GM12878 (cell line): ENCODE measurements at places on chromosomes 4 and X. TPM values are rescaled to one million over a fixed set of nuclear protein-coding genes. Genes with fewer than 3 reads are reported as not detected.

The XAGE1A gene
- total RNA-seq: not detected in 2 replicates

DNA sequence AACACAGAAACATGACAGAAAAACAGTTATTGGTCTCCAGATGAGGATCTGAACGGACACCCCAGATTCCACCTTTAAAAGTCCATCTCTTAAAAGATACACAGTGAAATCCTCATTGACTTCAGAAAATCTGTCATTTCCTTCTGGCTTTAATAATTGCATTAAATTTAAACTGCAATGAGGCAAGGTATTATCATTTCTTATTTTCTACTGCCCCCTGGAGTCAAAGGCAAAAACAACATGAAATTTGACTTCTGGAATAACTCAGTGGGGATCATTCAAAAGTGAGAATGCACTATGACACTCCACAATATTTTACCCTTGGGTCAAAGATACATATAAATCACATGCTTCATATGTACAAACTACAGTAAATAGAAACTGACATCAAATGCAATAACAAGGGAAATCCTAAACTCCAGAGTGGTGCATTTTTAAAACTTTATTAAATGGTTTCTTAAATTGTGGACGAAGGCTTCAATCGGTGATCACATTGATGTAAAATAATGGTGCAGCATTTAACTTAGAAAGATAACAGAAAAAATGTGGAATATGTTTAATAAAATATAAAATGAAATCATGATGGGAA, 56.4 kb upstream of the SPANXN1 start:
- H3K27me3 ChIP-seq: no peaks in the 10 kb centered on the region
- H3K4me1 ChIP-seq: no peaks in the 10 kb centered on the region
- no peak overlapping the region for H3K4me3 ChIP-seq
- DNase-seq: no peak

DNA sequence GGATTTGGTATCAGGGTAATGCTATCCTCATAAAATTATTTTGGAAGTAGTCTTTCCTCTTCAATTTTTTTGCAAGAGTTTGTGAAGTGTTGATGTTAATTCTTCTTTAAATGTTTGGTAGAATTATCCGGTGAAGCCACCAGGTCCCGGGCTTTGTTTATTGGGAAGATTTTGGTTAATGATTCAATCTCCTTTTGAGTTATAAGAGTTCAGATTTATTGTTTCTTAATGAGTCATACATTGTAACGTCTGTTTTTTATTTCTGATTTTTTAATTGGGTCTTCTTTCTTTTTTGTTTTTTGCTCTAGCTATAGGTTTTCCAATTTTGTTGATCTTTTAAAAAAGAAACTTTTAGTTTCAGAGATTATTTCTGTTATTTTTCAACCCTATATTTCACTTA, 412.3 kb downstream of the PDGFC start:
- no peak for DNase-seq
- H3K36me3 ChIP-seq: no peaks in the 10 kb centered on the region
- no peaks in the 10 kb centered on the region for H3K27me3 ChIP-seq
- no peak overlapping the region for H3K27ac ChIP-seq
- no peaks in the 10 kb centered on the region for H3K4me1 ChIP-seq
- no peak overlapping the region for H3K4me3 ChIP-seq

DNA sequence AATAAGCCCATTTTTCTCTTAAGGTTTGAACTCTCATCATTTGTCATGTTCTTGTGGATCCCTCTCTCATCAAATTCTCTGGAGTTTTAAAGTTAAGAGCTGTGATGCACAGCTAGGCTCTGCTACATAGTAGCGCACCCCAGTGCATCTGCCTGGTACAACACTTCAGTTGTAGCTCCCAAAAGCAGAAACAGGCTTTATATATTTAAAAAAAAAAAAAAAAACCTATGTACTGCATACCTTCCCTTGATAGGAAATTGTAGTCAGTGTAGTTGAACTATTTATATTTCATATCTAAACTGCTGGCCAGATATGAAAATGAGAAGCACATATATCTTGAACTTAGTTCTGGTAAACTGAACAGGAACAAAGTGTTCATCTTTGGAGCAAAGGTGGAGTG, 131.4 kb downstream of the KLHL13 start:
- no peaks in the 10 kb centered on the region for H3K4me1 ChIP-seq
- no peak for DNase-seq
- H3K27me3 ChIP-seq: no peaks in the 10 kb centered on the region
- H3K4me3 ChIP-seq: no peak overlapping the region
- no peaks in the 10 kb centered on the region for H3K36me3 ChIP-seq
- no peak overlapping the region for H3K27ac ChIP-seq

GRCh38 chr4:37568489-37568888, 117.7 kb downstream of the RELL1 start:
- H3K36me3 ChIP-seq: no peaks in the 10 kb centered on the region
- no peak for DNase-seq
- H3K27me3 ChIP-seq: no peaks in the 10 kb centered on the region
- H3K4me1 ChIP-seq: no peaks in the 10 kb centered on the region
- H3K27ac ChIP-seq: no peak overlapping the region

DNA sequence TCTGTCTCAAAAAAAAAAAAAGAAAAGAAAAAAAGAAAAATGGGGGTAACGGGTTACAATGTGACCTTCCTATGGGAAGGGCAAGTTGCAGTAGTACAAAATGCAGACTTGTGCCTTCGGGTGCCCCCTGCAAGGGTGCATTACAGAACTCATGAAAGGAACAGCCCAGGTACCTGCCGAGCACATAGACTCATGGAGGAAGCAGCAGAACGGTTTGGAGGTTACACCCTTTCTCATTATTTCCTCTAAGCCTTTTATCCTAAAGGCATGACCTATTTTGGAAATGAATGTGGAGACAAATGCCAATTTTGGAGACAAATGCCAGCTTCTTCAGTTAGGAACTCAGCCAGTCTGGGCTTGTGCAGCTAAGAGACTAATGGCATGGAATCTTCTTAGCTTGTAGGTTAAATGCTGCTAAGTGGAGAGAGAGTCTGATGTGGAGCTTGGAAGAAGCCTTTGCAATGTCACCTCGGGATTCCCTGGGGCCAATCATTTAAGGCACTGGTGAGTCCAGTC, 44.1 kb upstream of the PRKX start:
- no peak overlapping the region for H3K4me3 ChIP-seq
- H3K27ac ChIP-seq: no peak overlapping the region
- no peaks in the 10 kb centered on the region for H3K36me3 ChIP-seq
- DNase-seq: no peak
- no peaks in the 10 kb centered on the region; the same call in 1 of the 2 replicates for H3K27me3 ChIP-seq
- no peaks in the 10 kb centered on the region for H3K4me1 ChIP-seq

- no peaks in the 10 kb centered on the region for H3K27me3 ChIP-seq
- H3K4me1 ChIP-seq: no peaks in the 10 kb centered on the region
- no peak overlapping the region for H3K27ac ChIP-seq
- H3K4me3 ChIP-seq: no peak overlapping the region
- DNase-seq: no peak
Measured at GRCh38 chr4:150390531-150390910, 191.4 kb upstream of the MAB21L2 start.

DNA sequence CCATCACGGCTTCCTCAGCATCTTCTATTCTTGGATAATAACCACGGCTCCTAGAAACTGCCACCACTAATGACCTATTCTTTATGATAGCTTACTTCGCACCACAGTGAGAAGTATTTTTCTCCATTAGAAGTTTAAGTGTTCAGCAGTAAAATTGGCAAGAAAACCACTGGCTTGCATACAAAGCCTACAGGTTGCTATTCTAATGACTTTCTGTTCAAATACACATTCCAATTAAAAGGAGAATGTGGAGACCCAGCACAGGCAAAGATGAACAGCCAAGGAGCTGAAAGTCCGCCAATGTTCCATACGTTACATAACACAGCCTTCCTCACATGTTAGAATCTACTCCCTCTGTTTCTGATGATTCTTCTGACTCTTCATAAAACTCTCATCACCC, 875.0 kb upstream of the PRKX start:
- no peak overlapping the region for H3K4me3 ChIP-seq
- no peak for DNase-seq
- no peaks in the 10 kb centered on the region for H3K27me3 ChIP-seq
- no peaks in the 10 kb centered on the region for H3K4me1 ChIP-seq
- H3K36me3 ChIP-seq: no peaks in the 10 kb centered on the region

DNA sequence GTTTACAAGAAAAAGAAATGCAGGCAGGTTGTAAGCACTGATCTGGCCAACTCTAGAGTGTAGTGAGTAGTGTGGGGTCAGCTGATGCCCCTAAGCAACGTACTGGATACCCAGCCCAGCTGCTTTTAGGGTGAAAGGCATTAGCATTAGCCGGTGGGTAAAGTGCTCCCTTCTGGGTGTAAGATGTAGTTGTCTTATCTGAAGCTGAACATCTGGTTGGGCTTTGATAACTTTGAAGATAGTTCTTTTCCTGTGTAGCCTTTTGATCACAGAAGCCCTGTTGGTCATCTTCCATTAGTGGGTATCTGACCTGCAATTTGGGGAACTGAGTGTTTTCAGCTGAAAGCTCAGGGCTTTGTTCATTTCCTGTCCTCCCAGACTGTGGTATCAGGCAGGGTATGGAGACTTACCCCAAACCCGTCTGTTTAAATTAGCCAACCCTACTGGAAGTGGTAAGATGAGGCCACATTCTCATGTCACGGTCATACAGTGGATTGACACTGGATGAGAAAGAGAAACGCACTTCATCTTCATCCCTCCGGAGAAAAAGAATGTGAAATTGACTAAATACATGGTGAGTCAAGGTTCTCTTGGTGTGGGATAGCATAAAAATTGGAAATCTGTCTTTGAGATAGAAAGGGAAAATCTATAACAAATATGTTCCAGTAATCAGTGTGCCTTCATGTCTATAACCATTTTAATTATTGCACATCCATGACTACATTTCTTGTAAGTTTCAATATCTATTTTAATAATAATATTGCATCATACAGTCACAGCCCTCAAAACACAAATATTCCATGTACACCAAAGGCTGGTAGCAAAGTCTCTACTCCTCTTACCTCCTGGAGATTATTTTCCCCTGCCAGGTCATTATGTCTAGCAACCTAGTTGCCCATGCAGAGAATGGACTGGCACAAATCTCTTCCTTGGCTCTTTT, 8.7 kb downstream of the RHOH start:
- peak overlapping the region; percentile 92 for H3K27ac ChIP-seq
- peaks cover 22% of the 10 kb centered on the region for H3K4me1 ChIP-seq
- peak overlapping the region; percentile 72 for H3K4me3 ChIP-seq
- H3K36me3 ChIP-seq: no peaks in the 10 kb centered on the region

DNA sequence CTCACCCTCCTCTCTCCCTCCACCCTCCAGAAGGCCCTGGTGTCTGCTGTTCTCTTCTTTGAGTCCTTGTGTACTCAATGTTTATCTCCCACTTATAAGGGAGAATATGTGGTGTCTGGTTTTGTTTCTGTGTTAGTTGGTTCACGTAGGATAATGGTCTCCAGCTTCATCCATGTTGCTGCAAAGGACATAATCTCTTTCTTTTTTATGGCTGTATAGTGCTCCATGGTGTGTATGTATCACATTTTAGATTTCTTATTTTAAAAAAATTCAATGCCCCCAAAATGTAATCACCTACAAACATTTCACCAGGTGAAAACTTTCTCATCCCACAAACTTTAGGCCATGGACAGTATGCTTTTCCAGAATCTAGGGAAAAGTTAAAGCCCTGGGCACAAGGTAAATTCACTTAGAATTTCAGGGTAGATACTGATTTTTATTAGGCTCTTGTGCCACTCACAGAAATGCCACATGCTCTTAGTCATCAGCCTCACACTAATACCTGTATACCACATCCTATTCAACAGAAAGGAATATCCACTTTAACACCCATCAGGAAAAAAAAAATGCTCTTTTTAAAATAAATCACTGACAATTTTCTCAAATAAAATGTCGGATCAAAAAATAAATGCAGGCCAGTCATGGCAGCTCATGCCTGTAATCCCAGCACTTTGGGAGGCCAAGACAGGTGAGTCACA, 104.8 kb upstream of the ENPP6 start:
- peaks cover 37% of the 10 kb centered on the region for H3K4me1 ChIP-seq
- DNase-seq: no peak
- no peaks in the 10 kb centered on the region for H3K36me3 ChIP-seq
- H3K27ac ChIP-seq: no peak overlapping the region; the same call in 1 of the 2 replicates

GRCh38 chrX:22378296-22378695, 105.6 kb downstream of the CBLL2 start:
- no peak for DNase-seq
- no peaks in the 10 kb centered on the region for H3K4me1 ChIP-seq
- H3K36me3 ChIP-seq: no peaks in the 10 kb centered on the region

- no peak overlapping the region for H3K4me3 ChIP-seq
- no peaks in the 10 kb centered on the region for H3K4me1 ChIP-seq
- H3K36me3 ChIP-seq: no peaks in the 10 kb centered on the region
- no peaks in the 10 kb centered on the region for H3K27me3 ChIP-seq
Measured at GRCh38 chrX:31258166-31258565, 186.3 kb upstream of the FTHL17 start.

DNA sequence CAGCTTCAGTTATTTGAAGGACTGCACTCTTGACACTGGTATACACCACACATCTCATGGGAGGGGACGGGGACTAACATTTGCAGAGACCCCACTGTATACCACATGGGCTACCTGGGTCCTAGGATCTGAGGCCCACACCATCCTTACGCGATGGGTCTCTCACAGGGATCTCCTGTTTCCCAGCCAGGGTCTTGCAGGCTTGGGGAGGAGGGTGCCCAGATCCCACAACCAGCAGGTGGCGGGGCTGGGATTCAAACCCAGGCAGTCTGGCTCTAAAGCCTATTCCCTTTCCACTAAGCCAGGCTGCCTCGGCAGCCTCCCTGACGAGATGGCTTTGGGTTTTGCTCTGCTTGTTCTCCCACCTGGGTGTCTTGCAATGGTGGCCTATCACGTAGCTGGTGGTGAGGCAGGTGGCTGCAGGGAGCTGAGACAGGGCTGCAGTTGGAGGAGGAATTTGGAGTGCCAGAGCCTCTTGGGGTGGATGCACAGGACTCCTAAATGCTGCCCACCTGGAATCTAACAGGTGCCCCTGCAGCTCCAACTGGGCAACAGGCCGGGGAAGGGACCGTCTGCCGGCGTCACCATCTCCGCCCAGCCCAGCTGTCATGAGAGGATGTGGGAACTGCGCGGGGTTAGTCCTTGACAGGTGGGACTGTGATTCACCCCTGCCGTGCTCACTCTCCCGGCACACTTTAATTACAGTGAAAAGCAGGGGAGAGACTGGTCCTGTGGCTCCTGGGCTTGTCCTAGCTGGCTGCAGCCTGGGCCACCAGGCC, 110.7 kb downstream of the PSAPL1 start:
- H3K36me3 ChIP-seq: no peaks in the 10 kb centered on the region
- DNase-seq: no peak
- H3K27me3 ChIP-seq: peaks cover 3% of the 10 kb centered on the region
- H3K27ac ChIP-seq: no peak overlapping the region

The XK gene
- total RNA-seq: not detected in 2 replicates

GRCh38 chr4:95267081-95267480, 281.7 kb downstream of the UNC5C start:
- no peak overlapping the region for H3K27ac ChIP-seq
- H3K4me3 ChIP-seq: no peak overlapping the region
- no peak for DNase-seq
- no peaks in the 10 kb centered on the region for H3K4me1 ChIP-seq

The WFS1 gene
- total RNA-seq: 4.1 and 4.6 TPM in 2 replicates

The SPATA4 gene
- total RNA-seq: not detected in 2 replicates

DNA sequence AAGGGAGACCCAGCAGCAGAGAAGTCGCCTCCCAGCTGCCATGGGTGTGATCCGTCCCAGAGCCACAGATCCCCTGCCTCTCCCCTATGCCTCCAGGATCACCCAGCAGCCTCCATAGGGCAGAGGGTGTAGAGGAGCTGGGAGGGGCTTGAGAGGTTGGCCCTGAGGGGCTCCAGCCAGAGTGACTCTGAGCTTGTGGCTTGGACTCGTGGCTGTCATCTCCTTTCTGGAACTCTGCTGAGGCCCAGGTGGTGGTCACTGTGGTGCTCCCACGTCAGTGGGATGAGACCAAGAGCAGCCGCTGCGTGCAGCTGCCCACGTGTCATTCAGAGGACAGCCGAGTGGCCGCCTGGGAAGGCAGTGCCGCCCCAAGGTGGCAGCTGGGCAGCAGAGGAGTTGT, 4.2 kb downstream of the TACC3 start:
- H3K4me1 ChIP-seq: peaks cover 18% of the 10 kb centered on the region
- no peak for DNase-seq
- H3K27ac ChIP-seq: no peak overlapping the region
- peaks cover 20% of the 10 kb centered on the region; the same call in 1 of the 2 replicates for H3K36me3 ChIP-seq
- no peaks in the 10 kb centered on the region for H3K27me3 ChIP-seq
